GM10248 (cell line): ENCODE measurements at places on chromosomes 6 and 20.

DNA sequence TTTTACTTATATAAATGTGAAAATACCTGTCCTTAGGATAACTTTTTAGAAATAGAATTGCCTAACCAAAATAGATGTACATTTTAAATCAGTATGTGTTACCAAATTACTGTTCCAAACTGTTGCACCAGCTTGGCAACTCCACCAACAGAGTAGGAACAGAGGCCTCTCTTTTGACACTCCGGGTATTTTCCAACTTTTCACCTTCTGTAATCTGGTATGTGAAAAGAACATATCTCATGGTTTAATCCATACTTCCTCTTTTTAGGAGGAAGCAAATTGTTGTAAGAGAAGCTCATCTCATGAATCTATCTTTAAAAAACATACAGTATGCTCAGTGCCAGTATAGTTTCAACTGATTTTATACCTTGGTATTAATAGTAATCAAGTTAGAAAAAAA lies 24.9 kb downstream of the RNF144B start:
- DNase-seq, result no peak

GRCh38 chr6:33950891-33951889 lies 147.4 kb upstream of the MLN start:
- no peak for DNase-seq

GRCh38 chr6:5365436-5366195 lies 104.3 kb downstream of the FARS2 start:
- DNase-seq, result no peak

- DNase-seq, result peak; percentile 80
These were observed 159.2 kb downstream of the ATXN1 start for GRCh38 chr6:16602035-16602434.

GRCh38 chr20:53359425-53359824 lies 234.2 kb downstream of the ZNF217 start:
- DNase-seq, result no peak

DNA sequence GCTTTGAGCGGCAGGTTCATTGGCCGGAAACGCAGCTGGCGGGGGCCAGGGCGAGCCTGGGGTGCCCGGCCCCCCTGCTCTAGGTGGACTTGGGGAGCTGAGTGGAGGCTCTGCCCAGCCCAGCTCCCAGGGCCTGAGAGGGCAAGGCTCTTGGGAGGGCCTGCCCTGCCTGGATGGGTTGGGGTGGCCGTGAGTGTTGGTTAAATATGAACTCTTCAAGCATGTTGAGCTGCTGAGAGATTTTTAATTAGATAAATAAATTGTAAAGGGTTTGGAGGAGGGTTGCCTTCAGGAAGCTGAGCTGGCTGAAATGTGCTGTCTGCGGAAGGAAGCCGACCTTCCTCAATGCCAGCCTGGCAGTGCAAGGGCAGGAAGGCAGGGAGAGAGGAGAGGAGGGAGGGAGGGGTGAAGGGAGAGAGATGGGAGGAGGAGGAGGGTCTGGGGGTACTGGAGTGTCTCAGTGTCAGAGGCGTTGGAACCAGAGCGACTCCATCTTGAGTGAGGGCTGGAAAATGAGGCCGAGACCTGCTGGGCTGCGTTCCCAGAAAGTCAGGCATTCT lies 39.4 kb upstream of the PMEPA1 start:
- no peak for DNase-seq

- no peak for DNase-seq
These were observed 56.4 kb downstream of the ZMYND8 start for GRCh38 chr20:47300071-47300470.

GRCh38 chr6:136525586-136526195 lies 24.5 kb downstream of the MAP7 start:
- DNase-seq, result no peak

DNA sequence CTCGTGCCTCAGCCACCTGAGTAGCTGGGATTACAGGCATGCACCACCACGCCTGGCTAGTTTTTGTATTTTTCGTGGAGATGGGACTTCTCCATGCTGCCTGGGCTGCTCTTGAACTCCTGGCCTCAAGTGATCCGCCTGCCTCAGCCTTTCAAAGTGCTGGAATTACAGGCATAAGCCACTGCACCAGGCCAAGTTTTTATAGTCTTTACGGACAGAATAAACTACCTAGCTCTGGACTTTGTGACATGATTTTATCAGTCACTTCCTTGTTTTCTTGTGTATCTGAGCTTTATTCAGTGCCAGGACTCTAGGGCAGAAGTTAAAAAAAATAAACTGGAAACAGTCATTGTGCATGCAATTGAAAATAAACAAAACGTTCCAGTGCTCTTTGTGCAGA lies 46.7 kb upstream of the RALGAPA2 start:
- no peak for DNase-seq

DNA sequence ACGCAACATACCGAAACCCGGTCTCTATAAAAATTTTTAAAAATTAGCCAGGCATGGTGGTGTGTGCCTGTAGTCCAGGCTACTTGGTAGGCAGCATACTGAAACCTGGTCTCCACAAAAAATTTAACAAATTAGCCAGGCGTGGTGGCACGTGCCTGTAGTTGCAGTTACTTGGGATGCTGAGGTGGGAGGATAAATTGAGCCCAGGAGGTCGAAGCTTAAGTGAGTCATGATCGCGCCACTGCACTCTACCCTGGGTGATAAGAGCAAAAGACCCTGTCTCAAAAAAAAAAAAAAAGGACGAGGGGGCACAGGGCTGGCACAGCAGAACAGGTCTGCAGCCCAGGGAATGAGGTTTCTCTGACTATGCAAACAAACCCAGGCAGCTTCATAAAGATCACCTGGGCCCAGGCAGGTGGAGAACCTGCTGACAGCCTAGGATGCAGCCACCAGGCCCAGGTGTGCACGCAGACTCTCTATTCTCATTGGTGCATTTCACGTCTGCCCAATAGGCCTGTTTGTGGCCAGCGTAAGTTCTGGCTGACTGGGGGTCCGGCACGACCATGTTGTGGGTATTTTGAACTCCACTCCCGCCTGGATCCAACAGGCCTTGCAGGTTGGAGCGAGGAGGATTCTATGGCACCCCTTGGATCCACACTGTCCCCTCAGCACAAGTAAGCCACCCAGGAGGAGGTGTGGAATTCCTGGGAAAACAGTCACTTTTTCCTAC lies 204.5 kb downstream of the PREX1 start:
- no peak for DNase-seq

DNA sequence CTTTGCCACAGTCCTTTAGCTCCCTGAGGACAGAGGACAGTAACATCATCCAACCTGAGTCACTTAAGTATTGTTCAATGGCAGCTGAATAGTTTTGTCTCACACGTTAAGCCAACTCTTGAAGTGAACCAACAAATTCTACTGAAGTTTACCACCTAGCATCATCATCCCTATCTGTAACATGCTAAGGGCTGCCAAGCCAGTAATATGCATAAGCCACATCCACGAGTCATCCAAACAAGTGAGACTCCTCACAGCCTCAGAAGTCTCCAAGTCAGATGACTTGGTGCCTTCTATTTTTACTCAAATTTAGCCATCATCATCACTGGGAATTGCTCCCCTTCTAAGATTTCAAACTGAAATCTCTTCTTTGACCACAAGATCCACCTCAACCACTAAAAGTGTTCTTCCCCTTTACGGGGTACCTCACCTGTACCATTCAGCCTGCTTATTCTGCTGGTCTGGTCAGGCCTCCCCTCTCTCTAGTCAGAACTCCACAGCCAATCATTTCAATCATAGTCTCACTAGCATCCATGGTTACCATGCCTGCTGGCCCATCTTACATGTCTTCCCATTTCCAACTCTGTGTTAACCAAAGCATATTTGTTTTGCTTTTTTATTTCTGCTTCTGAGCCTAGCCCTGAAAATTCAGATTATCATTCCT lies 73.7 kb downstream of the DTNBP1 start:
- DNase-seq, result no peak

GRCh38 chr6:105995391-105995865 lies 90.7 kb upstream of the PRDM1 start:
- DNase-seq, result no peak

GRCh38 chr6:36751091-36751490 lies 53.5 kb downstream of the RAB44 start:
- no peak for DNase-seq

DNA sequence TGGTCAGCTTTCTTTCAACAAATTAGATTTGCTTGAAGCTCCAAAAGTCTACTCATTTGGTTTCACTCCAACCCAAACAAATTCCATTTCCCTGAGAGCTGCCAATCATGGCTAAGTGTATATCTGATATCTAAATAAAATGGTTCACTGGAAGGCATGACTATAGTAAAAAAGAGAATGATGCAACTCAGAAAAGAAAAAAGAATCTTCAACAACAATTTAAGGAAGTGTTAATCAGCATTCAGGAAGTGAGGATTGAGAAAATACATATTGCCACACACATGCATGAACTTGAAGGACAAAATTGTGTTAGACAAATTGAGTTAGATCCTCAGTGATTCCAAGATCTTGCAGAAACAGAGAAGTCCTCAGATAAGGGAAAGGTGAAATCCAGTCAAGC lies 972.9 kb upstream of the FLRT3 start:
- DNase-seq, result no peak

- no peak for DNase-seq
These were observed 132.9 kb upstream of the NUP153 start for GRCh38 chr6:17839513-17840223.

GRCh38 chr6:73382462-73383113 lies 12.0 kb upstream of the DDX43 start:
- DNase-seq, result no peak

- DNase-seq, result no peak
These were observed 623 bp upstream of the SNX9 start for GRCh38 chr6:157822245-157823000.

DNA sequence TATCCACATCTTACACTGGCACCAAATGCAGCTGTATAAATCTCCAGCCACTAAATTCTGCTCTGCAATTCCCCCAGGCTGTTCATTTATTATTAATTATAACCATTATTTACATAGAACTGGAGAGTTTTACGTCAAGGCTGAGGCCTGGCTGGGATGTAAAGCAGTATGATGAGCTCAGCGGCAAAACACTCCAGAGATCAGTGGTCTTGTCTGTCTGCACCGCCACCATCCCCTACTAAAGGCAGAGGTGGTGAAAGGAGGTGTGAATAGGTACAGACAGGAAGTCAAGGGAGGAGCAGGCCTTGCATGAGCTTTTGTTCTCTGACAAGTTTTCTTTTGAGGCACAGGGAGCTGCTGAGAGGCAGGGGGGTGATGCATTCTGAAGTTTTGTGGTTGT lies 159.9 kb upstream of the PCSK2 start:
- no peak for DNase-seq

- no peak for DNase-seq
These were observed 14.8 kb upstream of the MYL9 start for GRCh38 chr20:36526521-36527011.

GRCh38 chr6:19167251-19167650 lies 669.9 kb upstream of the ID4 start:
- DNase-seq, result no peak

DNA sequence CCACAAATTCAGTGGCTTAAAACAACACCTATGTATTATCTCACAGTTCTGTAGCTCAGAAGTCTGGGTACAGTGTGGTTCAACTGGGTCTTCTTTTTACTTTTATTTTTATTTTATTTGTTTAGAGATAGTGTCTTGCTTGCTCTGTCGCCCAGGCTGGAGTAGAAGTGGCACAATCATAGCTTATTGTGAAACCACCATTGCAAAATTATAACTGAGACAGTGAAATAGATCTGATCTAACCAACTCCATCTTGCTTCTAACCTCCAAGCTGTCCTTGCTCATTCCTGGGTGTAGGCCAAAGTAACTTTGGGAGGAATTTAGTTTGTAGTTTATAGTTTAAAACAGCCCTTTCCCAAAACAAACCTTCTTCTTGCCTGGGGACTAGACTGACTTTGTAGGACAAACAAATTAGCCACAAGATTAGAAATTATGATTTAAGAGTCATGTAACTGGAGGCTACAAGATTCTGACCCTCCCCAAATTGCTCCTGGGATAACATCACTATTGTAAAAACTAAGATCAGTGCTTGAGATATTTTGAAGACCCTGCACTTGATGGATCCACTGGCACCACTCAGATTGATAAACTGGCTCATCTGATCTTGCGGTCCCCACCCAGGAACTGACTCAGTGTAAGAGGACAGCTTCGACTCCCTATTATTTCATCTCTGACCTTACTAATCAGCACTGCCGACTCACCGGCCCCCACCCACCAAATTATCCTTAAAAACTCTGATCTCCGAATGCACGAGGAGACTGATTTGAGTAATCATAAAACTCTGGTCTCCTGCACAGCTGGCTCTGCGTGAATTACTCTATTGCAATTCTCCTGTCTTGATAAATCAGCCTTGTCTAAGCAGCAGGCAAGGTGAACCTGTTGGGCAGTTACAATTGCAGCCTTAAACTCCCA lies 193.4 kb upstream of the CDYL start:
- no peak for DNase-seq

- DNase-seq, result no peak
These were observed 24.6 kb downstream of the SLCO4A1 start for GRCh38 chr20:62666736-62667529.

DNA sequence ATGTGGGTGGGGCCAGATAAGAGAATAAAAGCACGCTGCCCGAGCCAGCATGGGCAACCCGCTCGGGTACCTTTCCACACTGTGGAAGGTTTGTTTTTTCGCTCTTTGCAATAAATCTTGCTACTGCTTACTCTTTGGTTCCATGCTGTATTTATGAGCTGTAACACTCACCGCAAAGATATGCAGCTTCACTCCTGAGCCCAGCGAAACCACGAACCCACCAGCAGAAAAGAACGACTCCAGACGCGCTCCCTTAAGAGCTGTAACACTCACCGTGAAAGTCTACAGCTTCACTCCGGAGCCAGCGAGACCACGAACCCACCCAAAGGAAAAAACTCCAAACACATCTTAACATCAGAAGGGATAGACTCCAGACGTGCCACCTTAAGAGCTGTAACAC lies 76.7 kb downstream of the TFAP2A start:
- DNase-seq, result no peak
